ENCODE measurements at places on chromosomes 13 and 19. TPM values are rescaled to one million over a fixed set of nuclear protein-coding genes. Genes with fewer than 3 reads are reported as not detected.
A peak's percentile ranks its signal among the peaks of the same experiment; 100 is the strongest.

- no peak for ATAC-seq
Observed at GRCh38 chr13:109870696-109871370, 84.5 kb upstream of the IRS2 start.

Gene PTGER1
- total RNA-seq, result not detected

Gene NMRK2
- not detected for total RNA-seq

GRCh38 chr13:111392486-111392885, 72.0 kb downstream of the TEX29 start:
- no peak for ATAC-seq

GRCh38 chr19:49801401-49801888, 11.6 kb downstream of the FUZ start:
- peak; percentile 0 for ATAC-seq

- ATAC-seq, result no peak
Observed at GRCh38 chr13:113942591-113943103, 31.2 kb downstream of the C13orf46 start.

- no peak for ATAC-seq
Observed at GRCh38 chr13:43377149-43377548, 353.8 kb downstream of the DNAJC15 start.

GRCh38 chr19:35744430-35745327, 539 bp downstream of the U2AF1L4 start:
- peak; percentile 46 for ATAC-seq

GRCh38 chr13:48066310-48066989, 28.5 kb downstream of the MED4 start:
- peak; percentile 50 for ATAC-seq

DNA sequence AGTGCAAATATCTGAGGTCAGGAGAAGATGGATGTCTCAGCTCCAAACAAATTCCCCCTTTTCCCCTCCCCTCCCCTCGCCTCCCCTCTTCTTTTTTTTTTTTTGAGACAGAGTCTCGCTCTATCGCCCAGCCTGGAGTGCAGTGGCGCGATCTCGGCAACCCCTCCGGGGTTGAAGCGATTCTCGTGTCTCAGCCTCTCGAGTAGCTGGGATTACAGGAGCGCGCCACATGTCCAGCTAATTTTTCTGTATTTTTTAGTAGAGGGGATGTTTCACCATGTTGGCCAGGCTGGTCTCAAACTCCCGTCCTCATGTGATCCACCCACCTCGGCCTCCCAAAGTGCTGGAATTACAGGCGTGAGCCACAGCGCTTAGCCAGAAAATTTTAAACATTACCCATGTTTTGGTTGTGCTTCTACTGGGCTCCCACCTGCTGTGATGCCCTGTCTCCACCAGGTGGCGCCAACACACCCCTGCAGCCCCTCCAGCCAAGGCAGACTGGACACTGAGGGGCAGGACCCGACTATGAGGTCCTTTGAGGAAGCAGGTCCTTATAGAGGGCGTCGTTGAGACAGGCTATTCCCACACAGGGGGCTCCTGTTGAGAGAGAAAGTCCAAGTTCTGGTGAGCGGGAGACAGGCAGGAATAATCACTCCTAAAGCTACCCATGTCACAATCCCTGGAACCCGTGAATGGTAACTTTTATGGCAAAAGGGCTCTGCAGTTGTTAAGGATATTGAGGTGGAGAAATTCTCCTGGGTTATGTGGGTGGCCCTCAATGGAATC, 6.3 kb downstream of the ERICH4 start:
- ATAC-seq, result peak; percentile 98

GRCh38 chr13:111614613-111615012, 294.2 kb downstream of the TEX29 start:
- no peak for ATAC-seq

DNA sequence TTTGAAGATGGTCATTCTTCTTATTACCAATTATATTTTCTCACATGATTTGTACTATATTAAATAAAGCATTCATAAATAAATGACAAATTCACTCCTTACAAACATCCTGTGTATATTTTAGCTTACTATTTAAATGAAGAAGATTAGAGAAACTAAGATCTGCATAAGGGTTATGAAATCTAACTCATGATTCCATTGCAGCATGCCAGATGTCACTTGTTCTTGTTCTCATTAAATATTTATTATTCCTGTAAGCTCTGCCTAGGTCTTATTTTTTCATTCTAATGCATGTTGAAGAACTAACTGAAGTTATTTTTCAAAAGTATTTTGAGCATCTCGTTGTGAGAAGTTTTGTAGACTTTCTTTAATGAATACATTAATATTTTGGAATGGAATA, 18.3 kb downstream of the NUP58 start:
- ATAC-seq, result no peak

DNA sequence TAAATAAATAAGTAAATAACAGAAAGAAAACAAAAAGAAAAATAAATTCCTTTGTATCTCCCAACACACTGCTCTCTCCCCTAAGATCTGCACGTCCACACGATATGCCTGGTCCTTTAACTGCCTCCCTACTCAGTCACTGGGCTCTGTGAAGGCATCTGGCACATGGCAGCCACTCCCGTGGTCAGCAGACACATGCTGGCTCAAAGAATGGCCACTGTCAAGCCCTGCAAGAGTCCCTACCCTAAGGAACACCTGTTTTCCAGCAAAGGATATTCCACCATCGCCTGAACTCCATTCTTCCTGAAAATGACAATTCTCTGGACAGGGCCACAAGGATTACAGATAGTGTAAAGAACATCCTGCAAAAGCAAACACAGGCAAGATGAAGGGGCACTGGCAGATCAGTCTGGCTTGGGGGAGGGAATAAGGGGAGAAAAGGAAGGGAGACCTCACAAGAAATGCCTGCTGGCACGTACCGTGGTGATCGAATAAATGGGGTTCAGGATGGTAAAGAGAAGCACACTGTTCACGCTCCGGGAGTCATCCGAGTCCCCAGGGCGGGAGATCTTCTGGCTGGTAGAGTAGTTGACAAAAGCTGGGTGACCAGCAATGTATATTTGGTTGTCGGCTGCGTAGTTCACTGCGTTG, 4.3 kb downstream of the HNRNPL start:
- ATAC-seq, result no peak

DNA sequence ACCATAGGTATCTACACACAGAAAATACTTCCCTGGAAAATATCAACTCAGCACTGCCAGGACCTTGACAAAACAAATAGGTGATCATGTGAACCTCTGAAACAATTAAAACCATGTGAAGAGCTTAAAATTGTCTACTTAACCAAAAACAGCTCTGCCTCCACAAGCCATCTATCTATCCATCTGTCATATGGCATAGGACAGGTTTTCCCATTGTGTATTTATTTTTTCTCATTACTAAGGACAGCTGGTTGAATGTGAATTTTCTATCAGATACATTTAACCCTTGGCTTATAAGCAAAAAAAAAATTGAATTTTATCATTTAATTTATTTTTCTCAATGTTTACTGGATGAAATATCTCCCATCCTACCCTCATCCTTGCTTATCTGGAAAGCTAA, 279.5 kb downstream of the PCDH9 start:
- ATAC-seq, result no peak

Gene KLK4
- 0.38 TPM for total RNA-seq

DNA sequence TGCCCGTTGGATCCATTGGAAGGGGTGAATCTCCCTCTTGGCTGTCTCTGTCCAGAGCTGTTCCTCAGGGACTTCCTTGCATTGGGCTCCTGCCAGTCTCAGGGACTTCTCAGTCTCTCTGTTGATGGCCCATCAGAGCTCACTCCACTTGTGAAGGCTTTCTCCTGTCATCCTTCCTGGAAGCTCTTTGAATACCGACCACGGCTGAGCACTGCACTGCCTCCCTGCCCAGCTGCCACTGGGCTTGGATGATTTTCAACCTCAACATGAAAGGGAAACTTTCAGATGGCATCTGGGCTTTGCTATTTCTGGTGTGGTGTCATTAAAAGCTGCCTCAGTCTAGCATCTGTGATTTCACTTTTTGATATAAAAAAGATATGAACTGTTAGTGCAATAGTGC, 66.1 kb upstream of the ANKRD10 start:
- no peak for ATAC-seq

DNA sequence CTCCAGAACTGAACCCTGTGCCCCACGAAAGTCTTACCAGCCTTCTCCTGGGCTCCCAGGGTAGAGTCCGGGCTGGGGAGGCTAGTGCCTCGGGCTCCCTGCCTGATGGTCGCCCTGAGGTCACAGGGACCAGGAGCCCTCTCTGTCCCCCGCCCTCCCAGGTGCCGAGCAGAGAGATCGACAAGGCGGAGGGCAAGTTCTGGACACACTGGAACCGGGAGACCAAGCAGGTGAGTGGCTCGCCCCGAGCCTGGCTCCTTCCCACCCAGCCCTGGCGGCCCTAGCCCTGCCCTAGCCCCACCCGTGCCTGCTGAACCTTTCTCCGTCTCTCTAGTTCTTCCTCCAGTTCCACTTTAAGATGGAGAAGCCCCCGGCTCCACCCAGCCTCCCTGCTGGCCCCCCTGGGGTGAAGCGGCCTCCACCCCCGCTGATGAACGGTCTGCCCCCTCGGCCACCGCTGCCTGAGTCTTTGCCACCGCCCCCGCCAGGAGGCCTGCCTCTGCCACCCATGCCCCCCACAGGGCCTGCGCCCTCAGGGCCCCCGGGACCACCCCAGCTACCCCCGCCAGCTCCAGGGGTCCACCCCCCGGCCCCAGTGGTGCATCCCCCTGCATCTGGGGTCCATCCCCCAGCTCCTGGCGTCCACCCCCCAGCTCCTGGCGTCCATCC, 1.6 kb upstream of the AMH start:
- no peak for ATAC-seq

Gene CBY2
- 0.49 TPM for total RNA-seq

DNA sequence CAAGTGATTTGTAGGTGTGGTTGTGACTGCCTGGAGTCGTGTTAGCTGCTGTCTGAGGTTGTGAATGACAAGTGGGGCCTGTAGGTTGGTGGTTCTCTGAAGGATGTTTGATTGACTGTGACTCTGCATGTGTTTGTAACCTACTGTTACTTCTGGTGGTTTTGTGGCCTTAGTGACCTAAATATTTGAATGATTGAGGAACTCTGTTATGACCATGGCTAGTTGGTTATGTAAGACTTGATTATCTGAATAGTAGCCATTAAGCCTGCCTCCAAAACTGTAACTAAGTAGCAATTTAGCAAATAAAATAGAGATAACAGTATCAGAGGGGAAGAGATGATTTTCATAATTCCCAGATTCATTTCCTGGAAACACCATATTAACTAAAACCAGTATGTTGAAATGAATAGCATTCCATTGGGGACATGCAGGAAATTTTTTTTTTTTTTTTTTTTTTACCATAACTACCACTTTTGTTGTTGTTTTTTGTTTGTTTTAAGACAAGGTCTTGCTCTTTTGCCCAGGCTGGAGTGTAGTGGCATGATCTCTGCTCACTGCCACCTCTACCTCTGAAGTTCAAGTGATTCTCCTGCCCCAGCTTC, 865 bp downstream of the ZNF382 start:
- ATAC-seq, result no peak

Gene RBM42
- 55.2 TPM for total RNA-seq

DNA sequence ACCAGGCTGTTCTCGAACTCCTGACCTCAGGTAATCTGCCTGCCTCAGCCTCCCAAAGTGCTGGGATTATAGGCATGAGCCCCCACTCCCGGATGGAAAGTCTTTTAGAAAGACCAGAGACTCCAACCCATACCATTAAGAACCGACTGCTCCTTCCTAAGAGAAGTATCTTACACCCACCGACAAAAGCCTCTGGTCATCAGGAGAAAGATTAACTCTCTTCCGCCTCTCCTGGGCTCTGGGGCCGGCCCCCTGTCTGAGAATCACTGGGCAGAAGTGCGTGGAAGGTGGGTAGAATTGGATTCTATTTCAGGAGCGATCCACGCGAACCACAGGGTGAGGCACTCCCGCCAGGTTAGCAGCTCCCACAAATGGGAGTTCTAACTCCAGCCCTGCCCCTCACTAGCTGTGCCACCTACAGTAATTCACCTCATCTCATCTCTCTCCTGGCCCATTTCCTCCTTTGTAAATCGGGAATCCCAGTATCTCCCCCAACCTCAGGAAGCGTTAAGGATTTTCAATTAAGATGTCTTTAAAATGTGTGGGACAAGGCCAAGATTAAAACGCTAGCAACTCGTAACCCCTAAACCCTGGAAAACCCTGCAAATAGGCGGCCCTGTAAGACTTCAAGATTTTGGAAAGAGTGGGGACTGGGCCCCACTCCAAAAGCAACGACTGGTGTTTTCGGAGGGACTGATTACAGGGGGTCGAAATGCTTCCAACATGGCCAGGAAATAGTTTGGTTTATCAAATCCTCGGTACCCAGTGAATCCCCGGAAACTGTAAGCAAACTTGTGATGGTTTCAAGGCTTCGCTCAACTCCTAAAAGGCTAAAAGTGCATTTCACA, 1.3 kb downstream of the HNRNPL start:
- no peak for ATAC-seq

Gene FCER2
- 0.73 TPM for total RNA-seq

Gene TTC9B
- total RNA-seq, result 16.4 TPM

DNA sequence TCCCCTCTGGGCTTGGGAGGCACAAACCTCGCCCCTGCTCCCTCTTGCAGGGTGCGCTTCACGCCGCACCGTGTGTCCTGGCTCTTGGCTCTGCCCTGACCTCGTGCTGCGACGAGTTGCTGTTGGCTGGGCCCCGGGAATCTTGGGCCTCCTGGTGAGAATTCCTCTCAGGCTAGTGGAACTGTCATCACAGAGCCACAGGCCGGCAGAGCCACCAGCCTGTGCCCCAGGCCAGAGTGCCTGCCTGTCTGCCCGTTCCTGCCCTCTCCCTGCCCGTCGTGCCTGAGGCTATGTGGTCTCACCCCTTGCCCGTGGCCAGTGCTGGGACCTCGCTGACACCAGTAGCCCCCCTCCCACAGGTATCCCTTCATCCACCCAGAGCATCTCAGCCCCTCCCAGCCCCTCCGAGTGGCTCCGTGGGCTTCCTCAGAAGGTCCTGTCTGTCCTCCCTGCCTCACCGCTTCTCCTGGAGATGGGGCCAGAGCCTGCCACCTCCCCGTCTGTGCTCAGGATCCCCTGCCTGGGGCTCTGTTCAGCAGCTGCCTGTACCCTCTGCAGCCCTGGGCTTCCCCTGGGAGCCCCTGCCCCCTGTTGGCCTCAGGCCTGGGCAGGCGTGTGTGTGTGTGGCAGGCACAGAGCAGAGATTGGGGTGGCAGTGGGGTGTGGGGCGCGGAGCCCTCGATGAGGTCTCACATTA, 13.3 kb downstream of the NDUFB7 start:
- no peak for ATAC-seq

Gene MUC16
- under 0.01 TPM for total RNA-seq

Gene C13orf46
- total RNA-seq, result 1.0 TPM

Gene SERPINE3
- not detected for total RNA-seq

DNA sequence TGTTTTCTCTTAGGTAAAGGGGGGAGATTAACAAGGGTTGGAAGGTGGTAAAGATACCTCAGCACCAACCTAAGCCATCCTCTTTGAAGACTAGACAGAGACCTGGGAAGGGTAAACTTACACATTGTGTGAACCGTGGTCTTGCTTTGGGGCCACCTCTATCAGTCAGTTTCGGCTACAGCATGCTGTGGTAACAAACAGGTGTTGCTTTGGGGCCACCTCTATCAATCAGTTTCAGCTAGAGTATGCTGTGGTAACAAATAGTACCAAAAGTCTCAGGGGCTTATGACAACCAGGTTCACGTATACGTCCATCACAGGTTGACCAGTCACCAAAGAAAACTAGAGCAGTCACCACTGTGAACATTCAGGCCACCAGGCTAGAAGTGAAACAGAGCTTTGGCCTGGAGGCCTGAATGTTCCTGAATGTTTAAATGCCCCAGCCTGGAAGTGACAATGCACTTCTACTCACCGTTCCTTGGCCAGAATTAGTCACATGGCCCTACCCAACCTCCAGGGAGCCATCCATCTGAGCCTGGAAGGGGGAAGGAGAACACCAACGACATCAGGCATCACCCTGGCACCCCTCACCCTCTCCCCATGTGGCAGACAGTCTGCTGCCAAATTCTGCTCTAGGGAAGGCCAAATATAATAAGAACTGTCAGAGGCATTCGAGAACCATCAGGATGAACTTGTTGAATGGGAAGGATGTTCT, 3.8 kb downstream of the FXYD7 start:
- no peak for ATAC-seq
